ENCODE measurements at places on chromosomes 3 and 15.

GRCh38 chr3:190594171-190594570 lies 80.3 kb downstream of the IL1RAP start:
- no peak for DNase-seq

DNA sequence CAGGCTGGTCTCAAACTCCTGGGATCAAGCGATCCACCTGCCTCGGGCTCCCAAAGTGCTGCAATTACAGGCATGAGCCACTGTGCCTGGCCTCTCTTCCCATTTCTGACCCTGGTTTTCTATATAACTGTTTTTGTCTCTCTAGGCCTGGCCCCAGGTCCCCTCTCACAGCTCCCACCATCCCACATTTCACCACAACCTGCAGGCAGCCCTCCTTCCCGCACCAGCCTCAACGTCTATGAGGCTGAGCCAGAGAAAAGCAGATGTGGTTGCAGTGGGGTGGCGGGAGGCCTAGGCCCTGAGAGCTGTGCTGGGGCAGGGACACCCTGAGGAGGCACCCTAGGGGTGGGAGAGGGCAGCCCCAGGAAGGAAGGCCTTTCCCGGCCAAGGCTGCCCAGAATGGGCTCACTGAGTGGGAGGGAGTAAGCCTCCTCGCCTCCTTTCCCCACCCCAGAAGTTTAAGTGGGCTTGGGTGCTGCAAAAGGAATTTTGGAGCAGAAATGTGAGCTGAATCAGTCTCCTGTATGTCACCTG lies 99.7 kb downstream of the LSM3 start:
- DNase-seq, result no peak

DNA sequence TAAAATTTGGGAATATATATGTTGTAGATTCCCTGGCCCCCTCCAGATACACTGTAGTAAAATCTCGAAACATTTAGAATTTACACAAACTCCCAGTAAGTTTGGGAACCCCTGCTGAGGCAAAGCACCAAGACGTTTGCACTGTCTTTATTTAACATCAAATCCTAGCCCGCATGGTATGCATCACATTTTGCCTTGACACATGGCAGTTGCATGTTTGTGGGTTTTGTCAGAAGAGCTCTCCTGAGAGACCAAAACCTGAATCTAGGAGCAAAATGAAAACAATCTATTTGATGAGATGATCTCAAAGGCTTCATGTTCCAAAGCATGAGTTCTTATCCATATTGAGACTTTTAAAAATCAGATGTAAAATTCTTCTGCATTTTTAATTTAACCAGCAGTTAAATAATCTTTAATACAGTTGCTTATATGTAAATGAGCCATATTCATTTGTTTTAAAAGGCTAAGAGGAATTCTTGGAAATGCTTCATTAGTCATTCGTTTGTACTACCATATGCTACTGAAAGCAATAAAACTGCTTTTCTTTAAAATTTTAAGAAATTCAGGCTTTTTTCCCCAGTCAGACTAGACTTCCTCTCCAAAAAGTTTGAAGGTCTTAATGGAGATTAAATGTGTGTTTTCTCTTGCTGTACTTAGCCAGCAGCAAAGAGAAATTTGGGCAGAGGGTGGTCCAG lies 105.2 kb upstream of the BOC start:
- DNase-seq, result no peak

GRCh38 chr15:100083572-100083971 lies 258.2 kb downstream of the ADAMTS17 start:
- DNase-seq, result no peak

DNA sequence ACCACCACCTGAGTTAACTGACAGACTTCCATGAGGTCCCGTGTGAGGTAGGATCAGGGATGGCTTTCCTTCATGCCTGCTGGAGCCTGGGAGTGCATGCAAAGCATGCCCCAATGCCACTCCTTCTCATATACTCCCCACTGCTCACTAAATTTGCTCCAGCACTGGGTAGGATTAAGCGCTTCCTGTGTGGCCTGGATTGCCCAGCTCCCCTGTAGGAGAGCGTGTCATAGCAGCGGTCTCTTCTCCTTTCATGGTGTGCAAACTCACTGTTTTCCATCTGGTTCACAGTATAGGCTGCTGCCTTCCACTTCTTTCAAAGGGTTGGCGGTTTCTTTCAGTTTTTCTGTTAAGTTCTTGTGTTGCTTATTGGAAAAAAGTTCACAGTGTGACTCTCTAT lies 34.1 kb upstream of the ABI3BP start:
- DNase-seq, result no peak

DNA sequence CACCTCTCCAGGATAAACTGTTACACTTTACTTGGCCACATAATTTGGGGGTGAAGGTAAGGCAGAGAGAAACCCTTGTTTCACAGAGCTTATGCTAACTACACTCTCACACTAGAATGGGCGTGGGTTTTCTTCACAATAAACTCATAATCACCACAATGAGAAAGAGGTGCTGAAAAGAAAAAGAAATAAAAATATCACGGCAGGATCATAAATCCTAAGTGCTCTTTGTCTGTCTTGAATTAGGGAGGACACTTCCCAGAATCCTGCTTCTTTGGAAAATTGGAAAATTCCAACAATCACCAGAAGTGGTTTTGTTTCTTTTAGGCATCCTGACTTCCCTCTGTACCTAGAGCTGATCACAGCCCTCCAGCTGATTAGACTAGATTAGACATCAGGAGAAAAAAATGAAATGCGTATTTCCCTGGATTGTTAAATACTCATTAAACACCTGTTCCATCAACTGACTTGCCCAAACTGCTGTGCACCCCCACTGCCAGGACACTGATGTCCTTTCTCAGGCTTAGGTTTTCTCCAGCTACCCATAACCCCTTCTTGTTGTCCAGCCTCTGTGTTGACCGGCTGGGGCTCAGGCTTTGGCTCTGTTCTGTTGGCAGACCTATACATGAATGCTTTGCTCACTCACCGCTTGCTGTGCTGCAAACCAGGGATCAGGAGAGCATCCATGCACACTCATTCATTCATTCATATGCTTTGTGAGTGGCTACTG lies 41.6 kb upstream of the ACKR4 start:
- no peak for DNase-seq

GRCh38 chr3:194272861-194273742 lies 78.0 kb downstream of the CPN2 start:
- no peak for DNase-seq

GRCh38 chr15:89002830-89003229 lies 85.4 kb upstream of the ABHD2 start:
- no peak for DNase-seq

DNA sequence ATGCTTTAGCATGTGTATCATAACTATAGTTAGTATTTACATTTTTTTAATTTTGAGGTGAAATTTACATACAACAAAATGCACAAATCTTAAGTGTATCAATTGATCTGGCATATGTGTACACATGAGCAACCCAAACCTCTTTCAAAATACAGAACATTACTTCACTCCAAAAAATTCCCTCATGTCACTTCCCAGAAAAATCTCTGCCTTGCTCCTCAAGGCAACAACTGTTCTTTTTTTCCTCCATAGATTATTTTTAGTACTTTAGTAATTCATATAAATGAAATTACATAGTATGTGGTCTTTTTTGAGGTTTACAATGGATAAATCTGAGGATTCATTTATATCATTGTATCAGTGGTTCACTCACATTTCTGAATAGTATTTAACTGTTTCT lies 84.9 kb downstream of the TRIM42 start:
- DNase-seq, result no peak

DNA sequence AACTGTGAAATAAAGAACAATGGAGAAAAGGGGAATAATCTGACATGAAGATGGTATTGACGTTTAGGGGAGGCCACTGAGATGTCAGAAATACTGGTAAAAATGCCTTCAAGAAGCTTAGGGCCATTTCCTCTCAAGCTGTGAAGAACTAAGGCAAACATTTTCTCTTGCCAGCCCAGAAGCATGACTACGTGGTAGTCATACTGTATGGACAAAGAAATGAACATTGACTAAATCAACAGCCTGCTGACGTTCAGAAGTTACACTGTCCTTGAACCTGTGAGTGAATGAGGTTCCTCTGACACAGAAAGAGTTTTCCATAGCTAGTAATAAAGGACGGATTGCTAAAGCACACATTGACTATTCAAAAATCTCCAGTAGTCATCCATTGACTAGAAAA lies 121.0 kb downstream of the P3H2 start:
- DNase-seq, result no peak

DNA sequence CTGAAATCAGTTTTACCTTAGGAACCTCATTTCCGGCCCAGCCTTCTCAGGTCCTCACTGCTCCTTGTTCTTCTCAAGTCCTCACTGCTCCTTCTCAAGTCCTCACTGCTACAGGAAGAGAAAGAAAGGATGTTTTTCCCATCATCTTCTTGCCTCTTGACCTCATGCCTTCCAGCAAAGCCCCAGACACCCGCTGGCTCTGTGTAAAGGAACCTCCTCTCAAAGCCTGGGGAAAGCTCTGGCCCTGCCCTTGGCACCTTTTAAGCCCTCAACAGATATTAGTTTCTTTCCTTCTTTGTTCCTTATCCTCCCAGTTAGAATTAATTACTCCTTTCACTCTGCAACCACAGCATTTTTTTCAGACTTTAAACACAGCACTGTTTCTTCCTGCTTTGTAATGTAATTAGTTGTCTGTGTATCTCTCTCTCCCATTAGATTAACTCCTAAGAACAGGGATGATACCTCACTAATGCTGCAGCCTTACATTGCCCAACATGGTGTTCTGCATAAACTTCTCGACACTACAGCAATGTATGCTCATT lies 4.0 kb upstream of the WDR49 start:
- DNase-seq, result no peak

- no peak for DNase-seq
Measured at GRCh38 chr3:196138482-196139254, 56.8 kb upstream of the TFRC start.

GRCh38 chr15:43067717-43068461 lies 37.9 kb downstream of the UBR1 start:
- DNase-seq, result no peak

- no peak for DNase-seq
Measured at GRCh38 chr3:148062590-148062989, 635.1 kb upstream of the AGTR1 start.

GRCh38 chr3:44576613-44577012 lies 8.2 kb upstream of the ZNF660 start:
- no peak for DNase-seq

- DNase-seq, result no peak
Measured at GRCh38 chr3:152998591-152998990, 163.4 kb upstream of the RAP2B start.

GRCh38 chr3:10145685-10146084 lies 4.1 kb downstream of the VHL start:
- no peak for DNase-seq

- DNase-seq, result no peak
Measured at GRCh38 chr3:3110299-3110630, at the start of gene IL5RA. Gene IL5RA (minus strand): TSS chr3:3110374. CDS start chr3:3104984, 5,390 bp downstream.

- DNase-seq, result no peak
Measured at GRCh38 chr3:20130106-20130505, 55.9 kb downstream of the SGO1 start.

- no peak for DNase-seq
Measured at GRCh38 chr3:41792806-41793205, 169.1 kb downstream of the ULK4 start.

DNA sequence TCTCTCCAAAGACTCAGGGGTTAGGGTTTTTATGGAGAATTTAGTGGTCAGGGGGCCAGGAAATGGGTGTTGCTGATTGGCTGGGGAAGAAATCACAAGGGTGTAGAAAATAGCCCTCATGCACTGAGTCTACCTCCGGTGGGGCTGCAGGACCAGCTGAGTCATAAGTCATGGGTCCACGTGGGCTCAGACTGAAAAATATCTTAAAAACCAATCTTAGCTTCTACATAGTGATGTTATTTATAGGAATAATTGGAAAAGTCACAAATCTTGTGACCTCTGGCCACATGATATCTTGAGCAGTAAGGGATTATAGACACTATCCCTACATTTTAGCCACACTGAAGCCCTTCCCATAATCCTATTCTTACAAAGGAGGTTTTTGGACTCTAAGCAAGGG lies 224.0 kb downstream of the DPH6 start:
- DNase-seq, result no peak

GRCh38 chr3:46553154-46553553 lies 12.9 kb downstream of the LRRC2 start:
- DNase-seq, result no peak

GRCh38 chr3:45319996-45320305 lies 68.4 kb upstream of the LARS2 start:
- DNase-seq, result no peak

DNA sequence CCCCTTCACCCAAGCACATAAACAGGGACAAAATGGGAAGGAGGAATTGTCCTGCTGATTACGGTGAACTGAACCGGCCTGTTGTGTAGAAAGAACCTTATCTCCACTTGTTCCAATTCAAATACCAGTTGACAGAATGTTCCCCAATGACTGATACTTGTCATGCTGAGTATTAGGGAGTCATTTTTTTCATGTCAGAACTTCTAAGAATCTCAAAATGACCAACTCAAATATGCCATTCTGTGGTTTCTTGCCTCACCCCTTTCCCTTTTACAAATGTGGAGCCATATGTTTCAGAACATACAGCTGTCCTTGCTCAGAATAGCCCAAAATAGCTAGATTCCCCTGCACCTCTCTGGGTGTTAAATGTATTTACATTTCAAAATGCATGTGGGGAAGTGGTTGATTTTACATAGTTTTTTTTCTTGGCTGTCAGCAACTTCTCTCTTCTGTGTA lies 405.9 kb upstream of the TBL1XR1 start:
- no peak for DNase-seq

DNA sequence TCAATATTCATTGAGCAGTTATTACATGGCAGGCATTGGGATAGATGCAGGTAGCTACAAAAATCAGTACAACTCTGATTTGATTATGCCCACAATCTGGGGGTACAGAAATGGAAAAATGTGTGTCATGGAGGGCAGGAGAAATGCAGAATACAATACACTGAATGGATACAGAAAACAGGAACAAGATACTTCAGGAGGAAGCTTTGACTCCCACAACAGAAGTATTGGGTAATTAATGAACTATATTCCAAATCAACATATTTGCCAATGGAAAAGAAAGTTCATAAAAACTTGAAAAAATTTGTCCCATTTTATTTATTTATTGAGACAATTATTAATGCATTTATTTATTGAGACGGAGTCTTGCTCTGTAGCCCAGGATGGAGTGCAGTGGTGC lies 207.0 kb downstream of the SUCLG2 start:
- no peak for DNase-seq

DNA sequence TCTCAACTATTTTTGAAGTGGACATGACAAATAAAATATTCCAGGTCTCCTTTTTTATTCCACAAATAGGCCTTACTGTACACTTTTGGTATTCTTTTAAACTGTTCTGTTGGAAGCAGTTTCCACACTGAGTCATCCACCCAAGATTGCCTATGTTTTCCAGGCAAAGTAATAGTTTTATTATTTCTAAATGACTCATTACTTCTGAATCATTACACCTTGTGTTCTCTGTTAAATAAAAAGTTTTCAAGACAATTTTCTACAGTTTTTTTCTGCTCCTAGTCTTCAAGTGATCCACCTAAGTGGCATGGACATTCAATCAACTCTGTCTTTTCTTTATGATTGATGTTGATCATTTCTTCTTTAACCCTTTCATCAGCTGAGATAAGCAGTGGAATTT lies 26.5 kb downstream of the PPP2R3A start:
- peak; percentile 16 for DNase-seq

GRCh38 chr3:150255413-150255812 lies 152.7 kb upstream of the TSC22D2 start:
- DNase-seq, result no peak

Measured in epithelial cell of prostate (primary cell).